SK-MEL-5 (cell line): ENCODE measurements at places on chromosomes 4 and X. TPM values are rescaled to one million over a fixed set of nuclear protein-coding genes. Genes with fewer than 3 reads are reported as not detected.

DNA sequence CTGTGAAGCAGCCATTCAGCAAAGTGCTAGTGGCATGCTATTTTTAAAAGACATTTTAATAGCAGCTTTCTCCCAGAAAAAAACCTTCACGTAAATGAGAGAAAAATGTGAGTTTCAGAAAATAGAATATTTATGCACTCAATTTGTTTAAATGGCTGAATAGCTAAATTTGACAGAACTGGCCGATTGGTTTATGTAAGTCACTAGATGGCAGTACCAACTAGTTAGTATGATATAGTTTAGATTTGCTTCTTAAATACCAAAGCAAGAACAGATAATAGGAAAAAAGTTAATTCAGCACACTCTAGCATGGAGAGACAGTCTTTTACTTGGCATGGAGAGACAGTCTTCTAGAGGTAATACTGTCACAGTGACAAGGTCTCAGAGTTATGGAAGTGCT, 250.1 kb downstream of the SNCA start:
- peak; percentile 51 for DNase-seq

DNA sequence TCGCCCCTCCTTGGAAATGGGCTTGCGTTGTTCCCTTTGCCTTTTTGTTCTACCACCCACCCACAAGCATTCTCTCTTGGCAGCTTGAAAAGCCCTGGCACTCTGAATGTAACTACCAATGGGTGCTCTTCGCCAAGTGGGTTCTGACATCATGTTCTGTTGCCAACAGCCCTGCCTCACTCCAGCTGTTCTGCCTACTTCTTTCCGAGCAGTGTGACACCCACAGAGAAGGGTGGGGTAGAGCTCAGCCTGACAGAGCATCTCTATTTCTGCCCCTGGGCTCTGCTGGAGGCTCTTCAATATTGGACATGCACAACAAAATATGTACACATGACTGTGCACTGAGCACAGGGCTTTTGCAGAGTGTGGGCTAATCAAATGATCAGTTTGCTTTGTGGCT, 15.6 kb upstream of the EXOSC9 start:
- DNase-seq = no peak

GRCh38 chr4:172035562-172035961, 222.4 kb downstream of the GALNTL6 start:
- DNase-seq = no peak

DNA sequence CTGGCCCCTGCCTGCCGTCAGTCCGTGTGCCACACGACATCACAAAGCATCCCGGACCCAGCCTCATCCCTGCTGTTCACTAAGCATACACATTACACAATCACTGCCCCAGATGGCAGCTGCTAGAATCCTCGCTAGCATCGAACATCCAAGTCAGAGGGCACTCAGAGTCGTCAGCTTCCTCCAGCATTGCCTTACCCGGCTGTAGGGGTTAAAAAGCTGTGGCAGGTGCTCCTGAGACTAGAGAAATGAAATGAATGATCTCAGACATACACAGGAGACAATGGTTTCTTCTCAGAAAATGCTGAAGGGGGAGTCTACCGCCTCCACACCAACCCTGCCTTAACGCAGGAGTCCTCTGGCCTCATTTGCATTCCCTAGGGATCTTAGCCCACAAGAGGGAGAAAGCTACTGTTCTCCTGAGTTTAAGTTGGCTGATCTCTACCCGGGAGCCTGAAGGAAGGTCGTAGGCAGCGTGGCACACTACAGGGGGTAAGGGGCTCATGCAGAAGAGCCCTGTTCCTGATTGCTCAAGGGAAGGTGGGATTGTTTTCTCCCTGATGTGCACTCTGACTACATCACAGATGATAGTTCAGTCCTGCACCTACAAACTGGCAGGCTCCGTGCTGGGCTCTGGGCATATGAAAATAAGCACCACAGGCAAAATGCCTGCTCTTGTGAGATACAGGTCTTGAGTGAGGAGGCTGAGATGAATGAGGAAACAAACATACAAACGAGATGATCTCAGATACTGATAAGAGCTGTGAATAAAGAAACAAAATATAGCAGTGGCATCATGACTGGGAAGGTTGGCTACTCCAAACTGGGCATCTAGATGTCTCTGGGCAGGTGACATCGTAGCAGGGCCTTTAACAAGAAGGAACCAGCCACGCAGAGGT, 2.6 kb upstream of the KIAA0232 start:
- peak; percentile 64 for DNase-seq

GRCh38 chr4:155593793-155594192, 72.9 kb upstream of the GUCY1A1 start:
- no peak for DNase-seq

DNA sequence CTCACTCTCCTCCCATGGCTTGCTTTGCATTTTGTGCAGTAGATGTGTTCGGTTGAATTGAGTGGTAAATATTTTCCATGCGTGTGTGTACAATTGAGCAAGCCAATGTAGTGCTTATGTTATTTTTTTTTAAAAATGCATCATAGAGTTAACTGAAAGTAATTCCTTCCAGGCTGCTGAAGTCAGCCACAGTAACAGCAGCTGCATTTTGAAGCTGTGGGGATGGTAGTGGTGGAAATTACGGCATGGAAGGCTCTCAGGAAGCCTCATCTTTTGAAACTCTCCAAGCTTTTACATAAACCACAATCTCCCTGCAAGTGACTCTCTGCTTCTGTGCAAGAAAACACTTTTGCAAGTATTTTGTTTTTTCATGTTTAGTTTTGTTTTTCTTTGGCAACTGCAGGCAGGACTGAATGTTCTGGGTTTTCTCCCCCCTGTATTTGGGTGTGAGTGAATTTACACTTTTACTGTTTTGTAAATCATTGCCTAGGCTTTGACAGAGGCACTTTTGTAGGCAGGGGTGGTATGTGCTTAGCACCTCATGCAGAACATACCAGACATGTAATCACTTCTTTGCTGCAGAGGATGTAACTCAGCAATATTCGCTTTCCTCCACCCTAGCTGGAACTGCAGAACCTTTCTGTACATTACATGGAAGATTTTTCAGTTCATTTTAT, 56.2 kb downstream of the LRRC66 start:
- DNase-seq = no peak

DNA sequence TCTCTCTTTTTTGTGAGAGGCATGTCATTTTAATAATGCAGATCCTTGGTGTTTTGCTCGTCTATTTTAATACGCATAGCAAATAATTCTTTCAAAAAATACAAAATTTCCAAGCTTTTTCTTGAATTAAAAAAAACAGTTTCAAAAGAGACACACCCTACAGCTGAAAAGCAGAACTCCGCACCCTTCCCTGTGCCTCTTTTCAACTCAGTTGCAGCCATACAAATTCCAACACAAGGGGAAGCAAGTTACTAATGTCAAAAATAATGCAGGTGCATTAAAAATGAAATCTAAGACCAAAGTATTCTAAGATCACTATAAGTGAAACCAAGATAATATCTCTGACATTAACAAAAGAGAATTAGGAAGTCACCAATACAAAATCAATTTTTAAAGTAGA, 66.6 kb downstream of the NR3C2 start:
- no peak for DNase-seq

DNA sequence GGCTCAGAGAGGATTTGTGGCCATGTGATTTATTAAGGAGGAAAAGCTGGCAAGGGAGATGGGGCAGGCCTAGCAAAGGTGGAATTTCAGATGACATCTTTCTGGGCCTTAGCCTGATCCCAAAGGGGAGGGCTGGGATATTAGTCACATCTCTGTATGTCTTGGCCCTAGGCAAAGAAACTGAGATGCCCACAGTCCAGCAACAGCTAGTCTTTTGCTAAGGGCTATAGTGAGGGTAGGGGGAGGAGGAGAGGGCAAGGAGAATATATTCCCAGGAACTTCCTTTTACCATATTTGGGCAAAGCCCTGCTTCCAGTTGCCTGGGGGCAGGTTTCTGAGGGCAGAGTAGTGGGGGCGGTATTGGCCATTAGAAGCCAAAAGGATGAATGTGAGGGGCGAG, 209.8 kb upstream of the NR3C2 start:
- no peak for DNase-seq

DNA sequence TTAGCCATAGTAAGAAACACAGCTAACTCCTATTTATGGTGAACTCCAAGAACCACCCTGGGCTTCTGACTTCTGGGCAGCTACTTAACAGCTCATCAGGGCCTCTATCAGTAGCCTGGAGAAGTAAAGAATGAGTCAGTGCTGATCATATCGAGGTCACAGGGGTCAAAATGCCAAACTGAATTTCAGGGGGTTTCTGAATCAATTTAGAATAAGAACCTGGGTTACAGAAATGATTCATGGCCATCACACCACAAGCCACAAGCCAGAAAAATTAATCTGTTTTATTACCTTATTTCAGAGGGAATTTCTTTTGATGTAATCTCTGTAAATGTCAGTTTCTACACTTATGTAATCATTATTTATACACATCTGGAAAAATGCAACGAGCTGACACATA, 64.4 kb downstream of the CHST7 start:
- DNase-seq = no peak

DNA sequence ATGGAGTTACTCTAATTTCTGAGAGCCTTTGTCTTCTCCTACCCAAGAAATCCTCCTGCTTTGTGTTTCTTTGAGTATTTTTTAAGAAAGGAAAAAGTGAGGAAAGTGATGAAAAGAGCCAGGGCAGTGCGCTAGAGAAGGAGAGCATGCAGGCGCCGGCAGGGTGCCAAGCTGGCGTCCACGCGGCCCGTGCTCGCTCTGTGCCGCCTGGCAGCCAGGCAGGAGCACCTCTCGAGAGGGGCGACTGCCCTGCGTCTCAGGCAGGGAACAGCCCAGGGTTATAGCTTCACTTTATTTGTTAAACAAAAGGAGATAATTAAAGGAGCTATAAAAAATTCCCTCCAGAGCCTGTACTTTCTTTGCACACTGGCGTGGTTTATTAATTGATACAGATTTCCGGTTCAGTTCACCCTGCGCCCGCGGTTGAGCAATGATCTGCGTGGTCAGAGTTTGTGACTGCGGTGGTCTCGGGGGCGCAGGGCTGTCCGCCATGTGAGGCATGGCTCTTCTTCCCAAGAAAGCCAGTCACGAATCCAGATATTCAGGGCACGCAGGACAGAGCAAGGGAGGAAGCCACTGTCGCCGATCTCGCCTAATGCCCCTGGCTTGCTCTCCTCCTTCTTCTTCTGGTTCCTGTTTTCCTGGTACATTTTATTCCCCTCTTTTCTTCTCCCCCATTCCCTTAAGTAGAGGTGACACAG, 110.8 kb upstream of the PAQR3 start:
- DNase-seq = no peak

GRCh38 chrX:151563449-151563848, at the start of gene PASD1:
PASD1 (plus strand) TSS chrX:151563675; CDS start chrX:151601554, 37,879 bp downstream.
- DNase-seq = no peak

- no peak for DNase-seq
Measured at GRCh38 chr4:143432258-143432591, 81.3 kb upstream of the SMARCA5 start.

GRCh38 chr4:77877167-77877566, 14.5 kb downstream of the MRPL1 start:
- no peak for DNase-seq

GRCh38 chrX:10028283-10029104, 61.3 kb downstream of the CLDN34 start:
- no peak for DNase-seq

GRCh38 chr4:176601124-176601523, 191.6 kb downstream of the VEGFC start:
- DNase-seq = peak; percentile 5

DNA sequence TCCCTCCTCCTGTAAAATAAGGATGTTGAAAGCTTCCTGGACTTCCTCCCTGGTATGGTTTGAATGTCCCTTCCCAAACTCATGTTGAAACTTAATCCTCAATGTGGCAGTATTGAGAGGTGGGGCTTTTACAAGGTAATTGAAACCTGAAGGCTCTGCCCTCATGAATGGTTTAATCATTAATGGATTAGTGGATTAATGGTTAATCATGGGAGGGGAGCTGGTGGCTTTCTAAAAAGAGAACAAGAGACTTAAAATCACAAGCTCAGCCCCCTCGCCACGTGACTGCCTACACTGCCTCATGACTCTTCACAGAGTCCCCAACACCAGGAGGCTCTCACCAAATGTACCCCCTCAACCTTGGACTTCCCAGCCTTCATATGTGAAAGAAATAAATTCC, 124.6 kb upstream of the ANXA3 start:
- DNase-seq = no peak

DNA sequence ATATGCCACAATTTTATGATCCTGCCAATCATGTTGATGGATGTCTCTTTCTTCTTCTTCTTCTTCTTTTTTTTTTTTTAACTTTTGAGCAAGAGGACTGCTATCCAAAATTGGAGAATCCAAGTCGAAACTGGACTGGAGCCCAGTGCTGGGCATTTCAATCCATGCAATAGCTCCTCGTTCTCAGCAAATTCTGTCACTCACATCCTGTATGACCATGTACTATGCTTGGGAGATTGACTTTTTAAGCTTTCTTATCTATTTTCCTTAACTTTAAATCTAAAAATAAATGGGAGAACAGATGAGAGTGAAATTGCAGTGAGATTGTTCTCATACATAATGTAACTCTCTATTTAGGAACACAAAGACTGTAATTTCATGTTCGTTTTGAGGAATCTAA, 123.0 kb upstream of the PUDP start:
- DNase-seq = no peak

- DNase-seq = peak; percentile 48
Measured at GRCh38 chr4:23888421-23889319, 1.2 kb downstream of the PPARGC1A start.

DNA sequence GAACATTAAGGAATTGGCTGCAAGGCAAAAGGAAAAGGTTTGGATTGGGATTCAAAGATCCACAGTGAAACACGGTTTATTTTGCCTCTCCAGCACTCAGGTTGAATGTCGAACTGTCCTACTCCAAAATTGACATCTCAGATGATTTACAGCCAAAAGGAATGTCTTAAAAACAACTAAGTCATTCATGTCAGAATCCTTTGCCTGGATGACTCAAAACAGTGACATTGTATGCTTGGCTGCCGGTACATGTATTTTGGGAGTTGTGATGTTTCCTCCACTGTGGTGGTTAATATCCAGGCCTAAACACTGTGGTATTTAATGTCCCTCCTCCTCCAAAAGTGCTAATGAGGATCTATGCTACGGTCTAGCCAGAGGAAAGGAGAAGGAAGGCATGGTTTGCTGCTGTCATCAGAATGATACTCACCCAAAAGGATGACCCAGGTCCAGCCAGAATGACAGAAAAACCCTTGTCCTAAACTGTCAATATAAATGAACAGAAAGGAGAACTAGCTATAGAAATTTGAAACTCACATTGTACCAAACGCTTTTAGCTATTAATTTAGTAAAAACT, 20.9 kb downstream of the PGM2 start:
- peak; percentile 56 for DNase-seq

- DNase-seq = no peak
Measured at GRCh38 chrX:43166874-43167273, 388.9 kb upstream of the PPP1R2C start.

Gene SHROOM3
- total RNA-seq = 0.82 and 0.88 TPM in 2 replicates

Gene HTR2C
- total RNA-seq = not detected in 2 replicates

Gene KIAA0232
- total RNA-seq = 8.5 and 9.0 TPM in 2 replicates

Gene AWAT2
- total RNA-seq = not detected in 2 replicates

Gene RRH
- not detected in 2 replicates for total RNA-seq

Gene ETFDH
- total RNA-seq = 14.5 and 16.4 TPM in 2 replicates

Gene CHRDL1
- total RNA-seq = 0.08 and 0.18 TPM in 2 replicates

Gene HPGD
- 9.5 and 10.4 TPM in 2 replicates for total RNA-seq

Gene PPARGC1A
- total RNA-seq = 88.7 and 101 TPM in 2 replicates

Gene METTL14
- 16.2 and 17.6 TPM in 2 replicates for total RNA-seq

Gene DGAT2L6
- total RNA-seq = 0.13 TPM in 1 of 2 replicates, not detected in the other

Gene CFAP299
- total RNA-seq = not detected in 2 replicates

Gene GLRB
- 0.08 and 0.24 TPM in 2 replicates for total RNA-seq

Gene TMEM255A
- total RNA-seq = 27.2 and 28.1 TPM in 2 replicates

Gene XKRX
- not detected in 2 replicates for total RNA-seq

Gene NUDT11
- 9.3 and 9.6 TPM in 2 replicates for total RNA-seq
